ENCODE measurements at places on chromosomes 1 and 21.
A peak's percentile ranks its signal among the peaks of the same experiment; 100 is the strongest.

DNA sequence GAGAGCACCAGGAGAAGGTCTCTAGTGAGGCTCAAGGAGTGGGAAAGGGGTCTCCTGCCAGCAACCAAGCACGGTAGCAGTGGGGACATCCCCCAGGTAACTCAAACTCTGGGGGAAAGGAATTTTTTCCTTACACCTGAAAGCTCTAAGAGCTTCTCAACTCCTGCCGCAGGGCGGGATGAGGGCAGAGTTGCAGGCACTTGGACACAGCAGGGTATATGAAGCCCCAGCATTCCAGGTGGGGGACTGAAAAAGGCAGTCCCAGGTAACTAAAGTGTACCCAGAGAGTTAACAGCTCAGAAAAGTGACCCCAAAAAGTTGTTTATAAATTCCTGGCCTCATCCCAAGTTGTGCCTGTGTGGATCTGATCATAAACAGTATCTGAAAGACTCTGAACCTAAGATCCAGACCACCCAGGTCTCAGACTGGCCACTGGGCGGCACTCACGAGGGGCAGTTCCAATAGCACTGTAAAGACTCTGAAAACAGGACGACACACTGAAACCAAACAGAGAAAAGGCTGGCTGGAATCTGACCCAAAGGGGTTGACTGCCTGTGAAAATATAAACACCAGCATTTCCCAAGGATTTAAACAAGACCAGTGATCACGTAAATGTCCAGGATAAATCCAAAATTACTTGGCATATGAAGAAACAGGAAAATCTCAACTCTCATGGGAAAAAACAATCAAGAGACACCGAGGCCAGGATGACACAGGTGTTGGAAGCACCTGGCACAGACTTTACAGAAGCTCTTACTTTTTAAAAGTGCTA lies 47.5 kb downstream of the HSF2BP start:
- peak; percentile 82 for DNase-seq

- no peak for DNase-seq
Measured at GRCh38 chr1:165840423-165840822, 13.0 kb downstream of the UCK2 start.

- peak; percentile 31 for DNase-seq
Measured at GRCh38 chr1:76640092-76640491, 227.2 kb upstream of the ST6GALNAC5 start.

- no peak for DNase-seq
Measured at GRCh38 chr1:114135786-114136185, 17.9 kb downstream of the SYT6 start.

GRCh38 chr1:171343727-171344472 lies 29.9 kb downstream of the FMO4 start:
- no peak for DNase-seq

GRCh38 chr1:209884249-209884648 lies 53.8 kb upstream of the SYT14 start:
- peak; percentile 80 for DNase-seq

- DNase-seq, result no peak
Measured at GRCh38 chr1:2983706-2984398, 37.4 kb upstream of the ACTRT2 start.

DNA sequence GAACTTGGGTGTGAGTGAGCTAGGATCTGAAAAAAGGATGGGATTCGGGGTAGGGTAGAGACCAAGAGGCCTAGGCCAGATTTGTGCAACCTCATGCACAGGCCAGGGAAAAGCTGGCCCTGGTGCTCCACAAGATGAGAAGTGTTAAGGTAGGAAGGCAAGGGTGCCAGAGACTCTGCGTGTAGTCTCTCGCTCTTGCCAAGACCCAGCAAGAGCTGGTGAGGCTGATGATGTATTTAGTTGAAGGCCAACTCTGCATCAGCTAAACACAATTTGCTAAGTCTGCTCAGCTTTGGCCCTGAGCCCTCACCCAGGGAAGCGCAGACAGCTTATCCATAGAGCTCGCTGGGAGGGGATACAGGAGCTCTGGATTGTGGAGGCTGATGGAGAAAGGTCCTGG lies 26.6 kb upstream of the SOX13 start:
- peak; percentile 29 for DNase-seq

DNA sequence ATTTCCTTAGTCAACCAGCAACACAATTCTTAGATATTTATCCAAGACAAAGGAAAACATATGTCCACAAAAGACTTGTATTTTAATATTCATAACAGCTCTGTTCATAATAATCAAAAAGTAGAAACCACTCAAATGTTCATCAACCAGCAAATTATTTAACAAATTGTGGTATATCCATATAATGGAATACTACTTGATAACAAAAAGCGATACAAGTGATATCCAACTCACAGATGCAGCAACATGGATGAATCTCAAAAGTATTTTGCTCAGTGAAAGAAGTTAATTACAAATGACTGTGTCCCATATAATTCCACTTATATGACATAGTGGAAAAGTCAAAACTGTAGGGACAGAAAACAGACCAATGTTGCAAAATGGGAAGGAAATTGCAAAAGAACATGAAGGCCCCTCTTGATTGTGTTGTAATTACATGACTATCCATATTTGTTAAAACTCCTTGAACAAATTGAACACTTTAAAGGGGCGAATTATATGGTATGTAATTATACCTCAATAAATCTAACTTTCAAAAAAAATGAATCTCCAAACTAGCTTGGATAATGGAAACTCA lies 116.9 kb downstream of the EDEM3 start:
- no peak for DNase-seq

DNA sequence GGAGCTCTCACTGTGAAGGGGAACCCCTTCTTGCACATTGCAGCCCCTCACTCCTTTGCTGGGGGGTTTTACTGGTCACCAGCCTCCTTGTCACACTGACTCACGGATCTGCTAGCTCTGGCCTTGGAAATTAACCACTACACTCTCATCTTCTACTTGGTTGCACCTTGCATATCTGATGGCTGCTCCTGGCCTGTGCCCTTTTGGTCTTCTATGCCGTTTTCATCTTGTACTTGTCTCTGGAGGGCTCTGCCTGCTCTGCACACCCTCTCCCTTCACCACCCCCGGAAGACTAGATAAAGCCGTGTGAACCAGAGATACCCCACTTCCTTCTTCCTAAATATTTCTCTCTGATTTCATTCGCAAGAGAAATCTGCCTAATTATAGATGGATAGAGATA lies 44.6 kb downstream of the CD247 start:
- no peak for DNase-seq

DNA sequence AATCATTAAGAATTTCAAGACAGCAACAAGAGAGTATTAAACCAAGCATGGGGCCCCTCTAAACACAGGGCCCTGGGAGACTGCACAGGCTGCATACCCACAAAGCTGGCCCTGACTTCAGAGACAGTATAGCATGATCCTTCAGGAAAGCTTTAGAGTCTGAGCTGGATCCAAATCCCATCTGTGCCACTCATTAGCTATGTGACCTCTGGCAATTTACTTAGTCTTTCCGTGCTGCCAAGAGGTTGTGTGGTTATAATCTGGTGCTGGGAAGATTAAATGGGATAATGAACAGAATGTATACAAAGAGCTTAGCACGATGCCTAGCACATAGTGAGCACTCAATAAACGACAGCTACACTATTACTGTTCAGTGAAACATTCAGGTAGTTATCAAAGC lies 4.0 kb downstream of the PHC2 start:
- no peak for DNase-seq

DNA sequence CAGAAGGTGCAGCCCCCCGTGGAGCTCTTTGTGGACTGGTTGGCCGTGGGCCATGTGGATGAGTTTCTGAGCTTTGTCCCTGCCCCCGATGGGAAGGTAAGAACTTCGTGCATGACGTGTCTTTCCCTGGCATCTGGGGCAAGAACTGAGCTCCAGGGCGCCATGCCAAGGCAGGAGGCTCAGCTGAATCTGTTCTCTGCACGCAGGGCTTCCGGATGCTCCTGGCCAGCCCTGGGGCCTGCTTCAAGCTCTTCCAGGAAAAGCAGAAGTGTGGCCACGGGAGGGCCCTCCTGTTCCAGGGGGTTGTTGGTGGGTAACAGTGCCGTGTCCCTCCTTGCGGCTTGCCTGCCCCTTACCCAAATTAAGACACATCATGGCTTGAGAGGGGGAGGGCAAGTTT lies 27.7 kb downstream of the PADI3 start:
- DNase-seq, result peak; percentile 33

GRCh38 chr1:203175827-203176241 lies 208 bp upstream of the MYBPH start:
- no peak for DNase-seq

DNA sequence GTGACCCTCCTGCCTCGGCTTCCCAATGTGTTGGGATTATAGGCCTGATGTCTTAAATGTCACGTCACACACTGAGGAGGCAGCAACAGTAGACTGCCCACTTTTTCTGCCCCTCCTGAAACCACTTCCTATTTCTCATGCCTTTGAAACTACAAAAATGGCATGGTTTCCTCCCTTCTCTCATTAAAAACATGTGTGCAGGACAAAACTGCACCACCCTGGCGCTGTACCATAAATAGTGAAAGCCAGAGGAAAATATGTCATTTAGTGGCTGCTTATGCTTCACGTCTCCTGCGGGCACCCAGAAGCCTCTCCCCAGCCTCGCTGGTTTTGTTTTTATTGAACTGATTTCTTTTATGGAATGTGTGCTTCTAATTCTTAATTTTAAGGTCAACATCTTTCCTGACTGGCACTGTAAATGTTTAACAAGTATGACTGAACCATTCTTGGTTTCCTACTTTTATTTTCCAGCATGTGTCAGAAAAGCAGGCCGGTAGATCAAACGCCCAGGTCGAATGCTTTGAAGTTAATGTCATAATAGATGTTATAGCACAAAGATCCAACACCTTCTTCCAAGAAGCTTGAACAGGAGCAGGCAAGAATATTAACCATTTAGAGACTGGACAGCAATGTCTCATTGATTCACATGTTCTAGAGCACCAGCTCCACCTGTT lies 59.6 kb upstream of the C1orf87 start:
- peak; percentile 93 for DNase-seq

GRCh38 chr1:1013922-1014648 lies 788 bp downstream of the ISG15 start:
- no peak for DNase-seq

GRCh38 chr1:68142461-68142860 lies 89.9 kb downstream of the WLS start:
- no peak for DNase-seq

GRCh38 chr21:31409831-31410487 lies 65.9 kb upstream of the TIAM1 start:
- DNase-seq, result no peak

DNA sequence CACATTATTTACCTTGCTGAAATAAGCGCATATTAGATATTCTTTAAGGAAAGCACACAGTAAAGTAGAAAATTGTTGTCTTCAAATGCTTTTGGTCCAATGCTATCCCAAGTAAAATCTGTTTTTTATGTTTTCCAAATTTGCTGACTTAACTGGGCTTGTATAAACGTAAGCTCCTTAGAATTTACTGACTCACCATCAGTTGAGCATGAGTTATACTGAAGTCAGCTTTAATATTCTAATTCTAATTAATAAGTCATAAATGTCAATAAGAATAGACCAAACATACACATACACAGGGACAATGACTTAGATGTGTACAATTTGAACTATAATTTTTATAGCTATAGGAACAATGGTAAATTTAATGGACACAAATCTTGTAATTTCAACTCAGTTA lies 319.2 kb downstream of the TPR start:
- no peak for DNase-seq

DNA sequence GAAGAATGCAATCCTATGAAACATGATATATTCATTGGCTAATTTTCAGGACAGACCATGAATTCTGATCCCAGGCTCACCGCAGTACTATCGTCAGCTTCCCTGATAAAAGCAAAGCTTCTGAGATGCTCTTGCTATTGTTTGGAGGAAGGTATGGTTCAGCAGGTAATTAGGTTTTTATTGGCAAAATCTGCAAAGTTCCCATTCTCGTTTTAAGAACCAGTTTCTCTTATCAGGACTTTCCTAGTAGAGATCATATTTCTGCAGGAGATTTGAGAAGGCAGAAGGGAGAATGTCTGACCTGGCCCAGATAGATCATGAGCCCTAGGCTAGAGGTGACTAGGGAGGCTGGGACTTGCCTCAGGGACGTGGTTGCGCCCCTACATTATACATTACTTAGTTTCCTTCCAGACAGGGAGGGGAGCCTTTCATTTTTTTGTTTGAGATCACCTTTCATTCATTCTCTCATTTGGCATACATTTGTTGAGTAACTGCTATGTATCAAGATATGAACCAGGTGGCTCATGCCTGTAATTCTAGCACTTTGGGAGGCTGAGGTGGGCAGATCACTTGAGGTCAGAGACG lies 108.8 kb downstream of the NRIP1 start:
- no peak for DNase-seq

DNA sequence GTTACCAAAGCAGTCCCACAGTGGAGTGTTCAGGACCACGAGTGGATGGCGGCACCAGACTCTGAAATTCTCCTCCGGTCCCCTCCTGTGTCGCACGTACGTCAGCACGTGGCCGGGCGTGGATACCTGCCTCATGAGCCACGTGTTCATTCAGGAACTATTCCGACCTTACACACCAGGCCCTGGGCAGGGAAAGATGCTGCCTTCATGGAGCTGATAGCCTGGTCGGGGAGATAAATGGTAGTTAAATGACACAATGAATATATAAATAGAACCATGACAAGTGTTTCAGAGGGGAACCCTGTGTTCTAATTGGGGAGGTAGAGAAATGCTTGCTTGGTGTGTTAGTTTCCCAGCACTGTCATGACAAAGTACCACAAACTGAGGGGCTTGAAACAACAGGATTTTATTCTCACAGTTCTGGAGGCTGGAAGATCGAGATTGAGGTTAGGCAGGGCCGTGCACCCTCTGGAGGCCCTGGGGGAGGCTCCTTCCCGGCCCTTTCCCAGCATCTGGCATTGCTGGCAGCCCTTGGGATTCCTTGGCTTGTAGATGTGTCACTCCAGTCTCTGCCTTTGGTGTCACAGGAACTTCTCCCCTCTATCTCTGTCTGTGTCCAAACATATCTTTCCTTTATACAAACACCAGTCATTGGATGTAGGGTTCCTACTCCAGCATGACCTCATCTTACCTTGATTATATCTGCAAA lies 28.9 kb upstream of the GPR137B start:
- no peak for DNase-seq

- DNase-seq, result no peak
Measured at GRCh38 chr1:56258371-56258770, 321.0 kb downstream of the PLPP3 start.

DNA sequence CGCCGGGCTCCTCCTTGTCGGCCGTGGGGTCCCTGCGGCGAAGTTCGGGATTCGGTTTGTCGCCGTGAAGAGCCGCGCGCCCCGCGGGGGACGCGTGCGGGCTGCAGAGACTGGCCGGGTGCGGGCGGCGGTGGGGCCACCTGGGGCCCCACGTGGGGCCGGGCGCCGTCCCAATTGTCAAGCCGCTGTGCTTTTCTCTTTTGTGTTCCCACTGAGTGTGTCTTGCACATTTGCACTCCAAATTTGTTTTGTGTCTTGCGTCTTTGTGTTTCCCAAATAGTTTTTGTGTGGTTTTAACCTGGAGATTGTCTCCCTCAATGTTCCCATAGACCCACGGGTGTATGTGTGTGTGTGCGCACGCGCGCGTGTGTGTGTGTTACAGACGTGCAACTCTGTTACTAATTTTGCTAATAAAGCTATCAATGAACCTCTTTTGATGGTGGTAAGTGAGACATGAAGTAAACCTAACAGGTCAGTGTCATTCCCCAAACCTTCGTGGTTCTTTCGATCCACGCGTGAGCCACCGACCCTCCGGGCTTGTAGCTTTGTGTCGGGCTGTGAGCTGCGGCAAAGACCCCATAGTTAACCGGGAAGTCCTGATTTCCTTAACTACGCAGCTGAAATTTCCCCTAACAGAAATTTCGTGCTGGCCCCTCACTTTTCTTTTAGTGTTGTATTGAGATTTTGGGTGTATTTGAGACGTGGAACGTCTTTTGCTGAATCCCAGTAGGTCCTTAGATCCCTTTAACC lies 708 bp downstream of the PRDM2 start:
- DNase-seq, result peak; percentile 32

All from astrocyte of the spinal cord (primary cell).